ENCODE measurements at places on chromosomes 7 and 10.

- no peak for DNase-seq
Observed at GRCh38 chr10:62759599-62760175, 44.8 kb upstream of the ADO start.

GRCh38 chr7:88969167-88969566 lies 173.6 kb upstream of the TEX47 start:
- DNase-seq: no peak

- DNase-seq: no peak
Observed at GRCh38 chr10:121914661-121915060, 13.2 kb downstream of the ATE1 start.

DNA sequence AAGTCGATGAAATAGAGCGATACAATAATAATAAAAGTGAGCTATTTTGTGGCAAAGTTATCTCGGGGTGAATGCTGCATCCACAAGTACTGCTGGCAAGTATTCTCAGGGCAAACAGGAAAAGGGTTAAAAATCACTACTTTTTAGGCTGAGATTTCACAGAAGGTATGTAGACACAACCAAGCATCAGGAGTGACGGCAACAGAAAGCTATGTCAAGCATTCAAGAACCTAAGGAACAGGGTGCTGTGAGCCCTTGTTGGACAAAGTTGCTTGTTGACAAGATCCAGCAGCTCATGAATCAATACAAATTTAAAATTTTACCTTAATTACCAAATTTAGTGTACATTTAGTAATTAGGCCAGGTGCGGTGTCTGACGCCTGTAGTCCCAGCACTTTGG lies 41.2 kb upstream of the C1QL3 start:
- no peak for DNase-seq

DNA sequence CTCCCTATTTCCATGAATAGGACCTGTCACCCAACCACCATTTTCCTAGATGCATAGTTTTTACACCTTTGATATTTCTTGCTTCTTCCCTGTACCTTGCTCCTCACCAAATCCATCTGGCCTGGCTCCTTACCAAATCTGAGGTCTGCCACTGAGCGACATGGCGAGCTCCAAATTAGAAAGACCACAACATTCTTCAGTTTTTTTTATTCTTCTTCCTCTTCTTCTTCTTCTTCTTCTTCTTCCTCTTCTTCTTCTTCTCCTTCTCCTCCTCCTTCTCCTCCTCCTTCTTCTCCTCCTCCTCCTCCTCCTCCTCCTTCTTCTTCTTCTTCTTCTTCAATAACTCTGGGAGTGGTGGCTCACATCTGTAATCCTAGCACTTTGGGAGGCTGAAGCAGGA lies 7.1 kb downstream of the CPED1 start:
- DNase-seq: no peak

DNA sequence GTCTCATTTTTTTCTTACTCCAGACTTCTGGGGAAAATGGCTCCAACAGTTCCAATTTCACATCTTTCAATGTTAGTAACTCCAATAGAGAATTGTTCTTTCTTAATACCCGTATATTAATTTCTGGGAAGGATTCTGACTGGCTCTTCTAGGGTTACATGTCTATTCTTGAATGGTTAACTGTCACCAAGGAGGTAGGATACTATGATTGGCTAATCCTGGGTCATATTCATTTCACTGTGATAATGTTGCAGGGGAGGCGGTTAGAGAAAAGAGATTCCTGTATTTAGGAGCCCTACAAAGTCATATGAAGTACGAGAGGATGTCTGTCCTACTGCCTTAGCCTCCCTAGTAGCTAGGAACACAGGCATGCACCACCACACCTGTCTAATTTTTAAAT lies 16.1 kb upstream of the VCL start:
- no peak for DNase-seq

GRCh38 chr10:131159771-131160170 lies 151.8 kb downstream of the TCERG1L start:
- no peak for DNase-seq

DNA sequence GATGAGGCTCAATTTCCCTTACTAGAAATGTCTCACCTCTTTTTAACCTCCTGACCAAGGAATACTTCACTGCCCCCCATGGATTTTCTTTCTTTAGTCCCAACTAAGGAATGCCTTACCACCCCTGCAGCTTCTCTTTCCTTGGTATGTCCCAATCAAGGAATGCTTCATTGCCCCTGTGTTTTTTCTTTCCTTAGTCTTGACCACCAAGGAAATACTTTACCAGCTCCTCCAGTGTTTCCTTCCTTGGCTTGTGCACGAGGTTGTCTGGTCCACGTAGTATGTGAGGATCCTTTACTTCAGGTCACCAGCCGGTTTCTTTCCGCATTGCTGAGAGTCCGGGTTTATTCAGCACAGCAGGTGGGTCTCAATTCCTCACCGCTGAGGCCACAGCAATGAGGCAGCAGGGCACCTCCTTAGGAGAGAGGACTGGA lies 59.3 kb downstream of the CYP2C9 start:
- no peak for DNase-seq

GRCh38 chr10:11488126-11488525 lies 123.3 kb downstream of the USP6NL start:
- no peak for DNase-seq

GRCh38 chr10:94683214-94684054 lies at the start of gene CYP2C18:
CYP2C18 (plus strand) TSS chr10:94683729; CDS start chr10:94683820, 91 bp downstream.
- DNase-seq: no peak

Measured in NCI-H1048 (cell line).